EH (cell line): ENCODE measurements at places on chromosomes 5 and 9.

GRCh38 chr5:160280384-160281095 is 31.8 kb downstream of the CCNJL start:
- DNase-seq = no peak

DNA sequence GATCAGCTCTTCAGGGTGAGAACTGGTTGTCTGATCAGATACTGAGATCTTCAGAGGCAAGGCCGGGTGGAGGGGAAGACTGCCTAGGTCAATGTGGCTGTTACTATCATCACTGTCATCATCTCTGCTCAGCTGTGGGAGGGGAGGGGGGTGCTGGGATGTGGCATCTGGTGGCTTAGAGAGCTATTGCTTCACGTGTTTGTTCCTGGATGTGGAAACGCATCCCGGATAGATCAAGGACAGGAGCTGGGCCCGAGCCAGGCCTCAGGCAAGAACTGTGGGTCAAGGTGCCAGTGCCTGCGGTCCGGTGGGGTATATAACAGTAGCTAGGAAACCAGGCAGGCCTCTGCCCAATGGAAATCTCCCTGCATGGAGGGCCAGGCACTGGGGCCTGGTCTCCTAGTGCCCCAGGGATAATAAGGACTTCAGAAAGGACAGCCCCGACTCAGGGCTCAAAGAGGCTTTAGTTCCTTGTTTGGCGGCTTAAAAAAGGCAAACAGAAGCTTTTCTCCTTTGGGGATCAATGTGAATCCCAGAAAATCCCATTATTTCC is 30.3 kb upstream of the TIFAB start:
- no peak for DNase-seq

- peak; percentile 74 for DNase-seq
These were observed 83.7 kb downstream of the ADAMTS2 start for GRCh38 chr5:179261301-179262125.

DNA sequence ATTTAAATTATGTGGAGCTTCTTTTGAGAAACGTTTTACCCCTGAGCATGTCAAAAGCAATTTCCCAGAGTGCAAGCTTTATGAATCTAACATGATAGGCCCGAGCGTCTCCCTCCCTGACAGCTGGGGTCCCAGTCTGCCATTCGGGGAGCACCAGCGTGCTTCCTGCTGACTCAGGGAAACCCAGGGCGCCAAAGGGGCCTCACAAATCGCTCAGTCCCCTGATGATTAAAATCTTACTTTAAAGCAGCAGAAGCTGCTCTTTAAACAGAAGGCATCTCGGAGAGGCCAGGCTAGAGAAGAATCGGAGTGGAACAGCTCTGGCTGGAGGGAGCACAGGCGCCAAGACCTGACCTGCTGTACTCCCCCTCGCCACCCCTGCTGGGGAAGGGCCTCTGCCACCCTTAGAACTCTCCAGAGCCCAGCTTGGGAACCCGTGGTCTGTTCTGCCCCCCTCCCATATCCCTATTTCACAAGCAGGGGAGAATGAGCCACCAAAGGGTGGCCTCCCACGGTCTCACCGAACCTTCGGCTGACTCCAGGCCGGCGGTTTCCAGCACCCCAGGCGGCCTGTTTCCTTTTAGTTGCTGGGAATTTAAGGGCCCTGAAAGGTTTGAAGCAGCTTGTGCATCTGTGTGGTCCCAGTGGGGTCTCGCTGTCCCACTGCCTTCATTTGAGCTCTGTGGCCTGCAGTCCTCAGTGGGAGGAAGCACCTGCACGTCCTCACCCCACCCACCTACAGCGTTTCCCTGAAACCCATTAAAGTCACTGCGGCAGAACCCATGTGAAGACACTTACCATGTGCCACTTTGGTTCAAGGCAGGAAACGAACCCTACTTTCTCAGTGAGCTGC is 147.6 kb downstream of the COL23A1 start:
- DNase-seq = no peak

DNA sequence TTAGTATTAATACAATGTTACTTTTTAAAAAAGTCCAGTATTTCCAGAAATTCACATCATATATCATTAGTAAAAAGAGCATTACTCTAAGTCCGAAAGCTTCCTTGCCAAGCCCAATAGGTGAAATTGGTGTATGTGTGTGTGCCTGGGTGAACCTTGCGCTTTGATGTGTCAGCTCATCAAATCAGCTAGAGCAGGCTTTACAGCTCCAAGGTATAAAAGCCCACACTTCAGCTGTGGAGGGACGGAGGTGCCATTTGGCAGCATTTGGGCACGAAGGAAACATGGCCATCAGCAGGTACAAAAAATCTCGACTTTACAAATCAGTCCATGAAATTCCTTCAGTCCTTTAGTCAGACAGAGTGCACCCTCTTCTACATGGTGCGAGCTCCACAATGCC is 76.5 kb upstream of the IL7R start:
- DNase-seq = no peak

- no peak for DNase-seq
These were observed 1.9 kb upstream of the ANKRD18A start for GRCh38 chr9:38622288-38622674.

DNA sequence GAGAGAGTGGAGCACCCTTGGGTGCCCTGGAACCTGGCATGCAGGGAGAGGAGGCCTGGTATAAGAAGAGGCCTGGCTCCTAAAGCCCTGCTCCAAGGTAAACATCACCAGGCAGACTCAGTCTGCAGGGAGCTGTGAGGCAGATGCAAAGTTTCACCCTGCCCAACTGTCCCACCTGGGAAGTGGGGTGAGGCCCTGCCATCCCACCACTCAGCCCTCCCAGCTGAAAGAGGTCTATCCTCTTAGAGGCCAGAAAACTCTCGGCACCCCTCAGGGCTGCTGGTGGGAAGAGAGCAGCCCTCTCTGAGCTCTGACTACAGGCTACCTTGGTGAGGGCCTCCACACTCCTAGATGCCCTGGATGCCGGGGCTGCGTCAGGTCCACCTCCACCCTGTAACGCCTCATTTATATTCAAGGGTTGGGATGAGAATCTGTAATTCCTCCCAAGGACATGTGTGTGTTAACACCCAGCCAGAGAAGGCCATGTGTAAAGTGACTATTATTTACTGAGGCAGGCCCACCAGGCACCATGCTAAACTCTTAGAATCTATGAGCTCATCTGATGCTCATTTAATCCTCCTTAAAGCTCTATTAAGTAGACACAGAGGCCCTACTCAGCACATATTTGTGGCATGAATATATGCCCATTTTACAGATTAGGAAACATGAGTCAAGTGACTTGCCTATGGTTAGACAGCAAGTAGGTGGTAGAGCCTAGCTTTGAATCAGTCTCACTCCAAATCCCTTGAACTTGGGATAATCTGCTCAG is 205.9 kb downstream of the FSTL4 start:
- no peak for DNase-seq

- DNase-seq = peak; percentile 100
These were observed 49.9 kb upstream of the SLIT3 start for GRCh38 chr5:169350759-169351240.

DNA sequence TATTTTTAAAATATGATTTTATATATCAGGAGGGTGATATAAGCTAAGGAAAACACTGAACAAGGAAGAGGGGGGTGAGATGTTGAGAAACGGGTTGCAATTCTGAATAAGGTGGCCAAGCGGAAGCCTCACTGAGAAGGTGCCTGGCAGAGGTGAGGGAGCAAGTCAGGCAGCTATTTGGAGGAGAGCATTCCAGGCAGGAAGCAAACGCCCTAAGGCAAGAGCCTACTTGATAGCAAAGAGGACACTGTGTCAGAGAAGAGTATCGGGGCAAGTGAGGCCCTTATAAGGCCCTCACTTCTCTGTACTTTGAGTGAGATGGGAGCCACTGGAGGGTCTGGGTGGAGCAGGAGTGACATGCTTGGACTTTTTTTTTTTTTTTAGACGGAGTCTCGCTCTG is 8.0 kb upstream of the CTNNA1 start:
- no peak for DNase-seq

DNA sequence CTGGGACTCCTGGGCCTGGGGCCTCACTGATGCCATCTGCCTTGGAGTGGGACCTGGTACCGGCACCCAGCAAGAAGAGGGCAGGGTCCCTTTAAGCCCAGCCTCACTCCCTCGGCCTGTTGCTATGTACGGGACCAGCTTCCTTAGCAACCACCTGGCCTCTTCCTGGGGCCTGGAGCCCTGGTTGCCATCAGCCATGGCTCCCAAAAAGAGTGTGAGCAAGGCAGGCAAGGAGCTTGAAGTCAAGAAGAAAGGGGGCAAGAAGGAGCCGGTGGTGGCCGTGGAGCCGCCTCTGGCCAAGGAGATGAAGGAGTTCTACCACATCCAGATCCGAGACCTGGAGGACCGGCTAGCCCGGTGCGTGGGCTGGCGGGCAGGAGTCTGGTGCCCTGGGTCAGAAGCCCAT is at the start of gene CFAP157:
CFAP157 (plus strand) TSS at position 153 of the 406 bp plus-strand sequence; CDS start at position 197, 44 bp downstream.
- DNase-seq = no peak

DNA sequence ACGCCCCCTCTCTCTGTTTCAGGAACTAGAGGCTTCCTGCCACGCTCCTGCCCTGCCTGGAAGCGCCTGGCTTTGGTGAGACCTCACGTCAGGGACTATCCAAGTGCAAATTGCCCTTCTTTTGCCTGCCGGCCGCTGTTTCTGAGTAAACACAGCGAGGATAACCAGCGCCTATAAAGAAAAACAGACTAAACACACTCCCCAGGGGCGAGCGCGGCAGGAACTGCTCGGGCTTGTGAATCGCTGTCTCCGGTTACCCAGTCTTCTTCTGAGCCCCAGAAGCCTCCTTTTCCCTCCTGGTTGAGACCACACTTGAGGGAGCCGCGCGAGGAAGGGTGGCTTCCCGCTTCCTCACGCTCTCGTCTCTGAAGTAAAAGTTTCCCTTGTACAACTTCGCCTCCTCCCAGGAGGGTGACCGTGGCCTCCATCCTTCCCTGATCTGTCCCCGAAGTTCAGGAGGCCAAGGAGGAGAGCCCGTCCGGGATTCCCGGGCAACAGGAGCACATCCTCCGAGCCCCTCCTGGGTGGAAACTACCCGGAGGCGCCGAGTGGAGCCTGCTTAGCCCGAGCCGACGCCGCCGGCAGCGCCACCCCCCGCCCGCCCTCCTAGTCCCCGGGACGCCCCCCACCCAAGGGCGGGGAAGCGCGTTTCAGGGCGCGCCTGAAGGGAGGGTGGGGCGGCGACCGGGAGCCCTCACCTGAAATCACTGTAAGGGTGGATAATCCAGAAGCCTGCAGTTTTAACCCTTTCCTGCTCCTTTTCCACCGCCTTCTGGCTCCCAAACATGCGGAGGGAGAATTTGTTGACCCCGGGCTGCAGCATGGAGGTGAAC is 993 bp downstream of the HCN1 start:
- DNase-seq = no peak

DNA sequence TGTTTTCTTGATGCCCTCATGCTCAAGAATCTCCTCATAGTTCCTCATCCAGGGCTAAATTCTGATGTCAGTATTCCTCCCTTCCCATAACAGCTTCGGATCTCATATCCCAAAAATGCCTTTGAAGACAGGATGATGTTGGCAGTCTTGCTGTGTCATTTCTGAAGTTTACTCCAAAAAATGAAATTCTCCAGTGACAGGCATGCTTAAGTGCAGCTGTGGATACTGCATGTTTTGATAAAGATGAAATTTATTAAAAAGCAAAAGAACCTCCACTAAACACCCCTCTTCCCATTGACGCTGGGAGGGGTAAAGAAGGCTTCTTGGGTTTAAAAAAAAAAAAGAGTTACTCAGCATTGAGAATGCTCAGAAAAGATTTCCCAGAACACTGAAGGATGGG is 43.1 kb downstream of the NDST1 start:
- no peak for DNase-seq

GRCh38 chr5:10675177-10675700 is 85.8 kb downstream of the DAP start:
- DNase-seq = no peak

DNA sequence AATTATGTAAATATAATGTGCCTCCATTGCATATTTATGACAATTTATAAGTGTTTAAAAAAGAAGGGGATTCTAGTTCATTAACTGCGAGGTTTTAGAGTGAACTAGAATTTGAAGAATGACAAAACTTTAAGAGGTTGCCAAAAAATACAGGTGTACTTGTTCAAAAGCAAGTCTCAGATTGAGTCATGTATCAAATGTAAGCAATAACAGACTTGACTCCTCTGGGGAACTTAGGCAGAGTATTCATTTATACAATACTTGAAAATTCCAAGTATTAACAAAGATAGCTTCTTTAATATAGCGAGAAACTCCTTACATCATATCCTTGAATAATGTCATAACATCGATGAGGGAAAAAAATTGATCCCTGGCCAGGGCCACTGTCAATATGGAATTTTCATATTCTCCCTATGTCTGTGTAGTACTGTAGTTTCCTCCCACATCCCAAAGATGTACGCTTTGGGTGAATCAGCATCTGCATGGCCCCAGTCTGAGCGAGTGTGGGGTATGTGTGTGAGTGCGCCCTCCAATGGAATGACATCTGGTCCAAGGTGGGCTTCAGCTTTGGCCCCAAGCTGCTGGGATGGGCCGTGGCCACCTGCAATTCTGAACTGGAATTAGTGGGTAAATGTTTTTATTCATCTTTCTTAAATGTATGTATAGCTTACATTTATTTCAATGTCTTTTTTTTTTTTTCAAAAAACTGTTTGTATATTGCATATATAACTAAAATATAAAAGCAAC is 70.1 kb downstream of the RIC1 start:
- DNase-seq = no peak

GRCh38 chr5:74446725-74447241 is 193.7 kb downstream of the ENC1 start:
- DNase-seq = no peak

DNA sequence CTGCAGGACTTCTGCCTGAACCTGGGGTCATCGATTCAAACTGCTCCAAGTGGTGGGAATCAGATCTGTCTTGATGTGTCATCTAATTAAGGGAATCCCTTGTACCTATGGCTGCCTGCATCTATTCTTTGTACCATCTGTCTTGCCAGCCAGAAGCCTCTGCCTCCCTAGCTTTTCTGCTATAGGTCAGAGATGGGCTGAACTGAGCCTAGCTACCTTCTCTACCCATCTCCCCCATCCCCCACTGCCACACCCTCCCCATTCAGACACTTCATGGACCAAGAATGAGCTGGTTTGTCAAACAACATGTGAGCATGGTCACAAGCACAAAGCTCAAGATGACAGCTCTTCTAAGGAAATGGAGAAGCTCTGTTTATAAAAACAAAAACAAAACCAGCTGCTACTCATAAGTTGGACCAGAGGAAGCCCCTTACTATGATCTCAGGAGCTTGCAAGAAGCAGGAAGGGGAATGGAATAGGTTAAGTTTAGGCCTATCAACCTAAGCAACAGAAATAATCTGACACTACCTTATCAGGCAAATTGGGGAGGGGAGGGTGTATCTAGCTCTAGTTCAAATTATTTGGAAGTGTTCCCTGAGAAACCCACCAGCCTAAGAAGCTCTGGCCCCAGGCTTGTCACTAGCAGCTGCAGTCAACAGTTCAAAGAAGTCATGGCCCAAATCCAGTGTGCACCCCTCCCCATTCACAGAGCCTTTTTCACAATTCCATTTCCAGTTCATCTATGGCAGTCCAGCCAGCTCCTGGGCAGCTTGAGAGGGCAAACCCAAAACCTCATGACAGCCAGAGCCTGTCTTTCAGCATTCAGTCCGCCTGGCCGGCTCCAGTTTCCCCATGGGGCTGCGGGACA is 29.9 kb downstream of the SKP1 start:
- DNase-seq = peak; percentile 23

DNA sequence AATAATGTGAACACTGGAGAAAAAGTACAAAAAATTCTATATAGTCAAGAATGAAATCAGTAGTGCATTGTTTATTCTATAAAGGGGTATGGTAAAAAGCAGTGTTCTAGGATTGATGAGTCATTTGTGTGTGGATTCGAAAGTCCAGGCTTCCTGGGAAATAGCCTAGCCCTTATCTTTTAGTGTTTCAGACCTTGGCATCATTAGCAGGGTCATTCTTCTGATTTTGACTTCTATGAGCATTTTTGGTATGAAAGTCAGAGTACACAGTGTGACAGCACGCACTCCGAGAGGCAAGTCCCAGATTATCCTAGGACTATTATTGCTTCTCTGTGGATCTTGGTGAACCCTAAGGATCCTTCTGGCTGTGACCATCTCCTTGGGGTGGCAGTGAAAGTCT is 16.9 kb downstream of the PCSK5 start:
- no peak for DNase-seq
